ENCODE measurements at places on chromosomes 5 and 9.

GRCh38 chr9:37929441-37929895, 25.5 kb upstream of the SLC25A51 start:
- no peak for DNase-seq

GRCh38 chr5:108814551-108814950, 66.9 kb downstream of the FER start:
- no peak for DNase-seq

GRCh38 chr5:155631116-155631515, 617.6 kb downstream of the KIF4B start:
- DNase-seq = no peak

GRCh38 chr5:82168294-82168693, 109.9 kb downstream of the RPS23 start:
- no peak for DNase-seq

DNA sequence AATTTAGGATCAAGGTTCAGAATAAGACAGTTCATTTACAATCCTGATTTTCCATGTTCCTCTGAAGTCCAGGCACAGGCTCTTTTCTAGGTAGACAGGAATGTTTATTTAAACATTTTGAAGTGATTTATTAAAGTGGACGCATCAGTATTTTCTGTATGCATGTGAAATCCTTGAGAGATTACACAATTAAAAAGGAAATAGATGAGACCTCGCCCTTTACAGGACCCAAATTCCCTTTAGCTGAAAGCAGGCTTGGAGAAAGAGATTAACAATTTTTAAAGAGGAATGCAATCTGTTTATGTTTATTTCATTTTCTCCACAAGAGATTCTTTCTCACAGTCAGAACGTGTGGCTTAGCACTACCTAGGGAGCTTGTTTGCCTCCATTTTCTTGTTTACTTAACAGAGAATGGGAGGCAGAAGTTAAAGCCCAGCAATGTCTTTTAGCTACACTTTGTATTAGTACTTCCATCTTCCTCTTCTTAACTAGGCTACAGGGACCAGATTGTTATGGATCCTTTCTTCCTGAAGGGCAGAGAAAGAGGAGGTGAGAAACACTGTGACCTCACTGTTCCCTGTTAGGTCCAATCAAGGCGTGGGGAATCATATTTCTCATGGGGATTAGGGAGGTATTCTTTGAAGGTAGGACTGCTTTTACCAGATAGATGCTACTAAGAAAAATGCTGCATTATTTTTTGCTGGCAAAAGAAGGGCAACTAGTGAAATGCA, 416.0 kb downstream of the SH3GL2 start:
- no peak for DNase-seq

GRCh38 chr9:133188843-133189180, 20.2 kb downstream of the OBP2B start:
- no peak for DNase-seq

GRCh38 chr9:101311758-101312420, 72.9 kb downstream of the BAAT start:
- DNase-seq = no peak

- no peak for DNase-seq
Measured at GRCh38 chr5:168013546-168013945, 277.9 kb upstream of the WWC1 start.

DNA sequence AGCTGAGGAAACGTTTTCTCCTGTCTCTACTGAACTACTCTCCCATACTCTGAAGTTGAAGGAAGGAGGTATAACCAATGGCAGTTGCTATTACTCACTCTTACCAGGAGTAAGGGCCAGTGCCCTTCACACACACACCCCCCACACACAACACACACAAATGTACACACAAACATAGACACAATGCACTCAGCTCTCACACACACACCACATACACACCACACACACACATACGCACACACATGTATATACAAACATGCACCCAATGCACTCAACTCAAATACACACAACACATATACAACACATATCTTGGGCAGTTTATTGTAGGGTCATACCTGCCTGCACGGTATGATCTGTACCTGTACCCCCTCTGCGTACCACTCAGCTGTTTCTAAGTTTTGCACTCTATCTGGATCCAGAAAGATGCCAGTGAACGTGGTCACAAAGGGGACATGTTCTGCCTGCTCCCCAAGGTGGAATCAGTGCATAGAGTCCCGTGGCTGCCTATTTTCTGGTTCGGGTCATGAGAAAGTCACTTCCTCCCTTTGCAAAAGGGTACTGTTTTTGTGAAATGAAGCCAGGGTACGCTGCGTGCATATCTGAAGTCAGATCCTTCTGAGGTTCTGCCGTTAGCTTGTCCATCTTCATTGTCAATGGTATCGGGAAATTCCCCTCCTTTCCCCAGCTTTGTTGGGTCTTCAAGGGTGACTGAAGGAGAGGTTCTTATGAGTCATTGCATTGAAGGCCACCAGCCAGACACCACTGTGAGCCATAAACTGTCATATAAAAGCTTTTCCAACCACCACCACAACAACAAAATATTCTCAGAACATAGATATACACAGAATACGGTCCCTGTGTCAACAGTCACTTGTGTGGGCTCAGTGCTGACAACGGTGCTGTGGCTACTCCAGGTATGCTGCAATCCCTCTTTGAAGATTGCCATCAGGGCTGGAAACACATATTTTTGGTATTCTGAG, 131.9 kb downstream of the UGCG start:
- no peak for DNase-seq

DNA sequence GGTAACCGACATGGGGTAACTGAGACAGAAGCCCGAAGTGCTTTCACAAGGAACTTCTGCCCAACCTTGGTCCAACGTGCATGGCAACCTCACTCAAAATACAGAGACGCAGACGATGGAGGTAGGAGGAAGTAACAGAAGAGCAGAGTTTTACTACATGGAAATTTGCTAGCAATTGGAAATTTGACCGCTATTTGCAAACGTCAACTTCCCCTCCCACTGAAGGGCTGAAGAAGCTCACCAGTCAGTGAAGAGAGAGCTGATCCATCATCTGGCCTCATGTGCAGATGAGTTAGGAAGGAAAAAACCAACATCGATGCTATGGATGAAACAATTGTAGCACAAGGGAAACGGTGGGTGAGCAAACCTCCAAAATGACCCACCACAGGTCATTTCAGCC, 196.7 kb downstream of the RGS3 start:
- DNase-seq = no peak

DNA sequence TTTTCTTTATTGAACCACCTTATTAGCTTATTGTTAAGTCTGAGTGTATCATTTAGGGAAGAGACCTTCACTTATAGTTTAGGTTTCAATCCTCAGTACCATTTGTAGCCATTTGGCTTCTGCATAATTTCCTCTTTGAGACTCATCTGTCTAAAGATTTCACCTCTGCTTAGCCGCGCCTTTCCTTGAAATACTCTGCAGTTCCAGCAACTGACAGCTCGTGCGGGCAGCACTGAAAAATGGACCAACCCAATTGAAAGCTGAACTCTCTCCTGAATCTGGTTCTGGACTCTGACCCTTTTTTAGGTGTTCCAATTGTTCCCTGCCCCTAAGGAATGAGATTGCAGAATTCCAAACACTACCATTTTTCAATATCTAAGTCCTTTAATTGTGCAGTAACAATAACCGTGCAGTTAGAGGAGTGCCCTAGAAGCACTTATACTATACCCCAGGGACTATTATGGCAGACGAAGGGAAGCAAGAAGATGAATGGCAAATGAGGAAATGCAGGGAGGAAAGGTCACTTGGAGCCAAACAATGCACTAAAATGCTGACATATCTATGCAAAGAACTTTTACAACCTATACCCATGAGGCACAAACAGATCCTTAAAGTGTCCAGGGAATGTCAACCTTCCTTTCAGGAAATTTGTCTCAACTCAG, 50.1 kb upstream of the PDE4D start:
- no peak for DNase-seq

DNA sequence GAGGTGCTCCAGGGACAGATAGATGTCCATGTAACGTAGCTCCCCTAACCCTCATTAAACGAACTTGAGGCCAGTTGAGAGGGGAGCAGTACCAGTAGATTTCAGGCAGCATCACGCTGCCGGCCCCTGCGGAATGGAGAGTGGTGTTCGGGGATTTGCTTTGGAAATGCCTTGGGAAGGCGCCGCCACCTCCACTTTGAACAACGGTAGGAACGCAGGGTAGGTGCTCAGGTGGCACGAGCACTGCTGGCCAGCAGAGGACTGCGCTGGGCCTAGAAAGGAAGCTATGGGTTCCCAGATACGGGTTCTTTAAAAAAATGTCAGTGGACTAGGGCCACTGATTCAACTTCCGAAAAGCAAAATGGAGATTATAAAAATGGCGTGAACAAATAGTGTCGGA, 271.8 kb downstream of the FANCC start:
- DNase-seq = no peak

GRCh38 chr9:98380065-98380681, 124.7 kb upstream of the TBC1D2 start:
- DNase-seq = no peak
